ENCODE measurements at places on chromosomes 1 and 21. TPM values are rescaled to one million over a fixed set of nuclear protein-coding genes. Genes with fewer than 3 reads are reported as not detected.
A peak's percentile ranks its signal among the peaks of the same experiment; 100 is the strongest.

Gene NHLH1
- total RNA-seq = not detected

Gene EVA1B
- 44.1 TPM for total RNA-seq

Gene FCAMR
- not detected for total RNA-seq

- no peak for DNase-seq
Observed at GRCh38 chr1:62282909-62283755, 36.1 kb downstream of the KANK4 start.

- no peak for DNase-seq
Observed at GRCh38 chr21:41710823-41711160, 56.1 kb downstream of the RIPK4 start.

- no peak for DNase-seq
Observed at GRCh38 chr21:25904044-25904695, 169.4 kb downstream of the GABPA start.

DNA sequence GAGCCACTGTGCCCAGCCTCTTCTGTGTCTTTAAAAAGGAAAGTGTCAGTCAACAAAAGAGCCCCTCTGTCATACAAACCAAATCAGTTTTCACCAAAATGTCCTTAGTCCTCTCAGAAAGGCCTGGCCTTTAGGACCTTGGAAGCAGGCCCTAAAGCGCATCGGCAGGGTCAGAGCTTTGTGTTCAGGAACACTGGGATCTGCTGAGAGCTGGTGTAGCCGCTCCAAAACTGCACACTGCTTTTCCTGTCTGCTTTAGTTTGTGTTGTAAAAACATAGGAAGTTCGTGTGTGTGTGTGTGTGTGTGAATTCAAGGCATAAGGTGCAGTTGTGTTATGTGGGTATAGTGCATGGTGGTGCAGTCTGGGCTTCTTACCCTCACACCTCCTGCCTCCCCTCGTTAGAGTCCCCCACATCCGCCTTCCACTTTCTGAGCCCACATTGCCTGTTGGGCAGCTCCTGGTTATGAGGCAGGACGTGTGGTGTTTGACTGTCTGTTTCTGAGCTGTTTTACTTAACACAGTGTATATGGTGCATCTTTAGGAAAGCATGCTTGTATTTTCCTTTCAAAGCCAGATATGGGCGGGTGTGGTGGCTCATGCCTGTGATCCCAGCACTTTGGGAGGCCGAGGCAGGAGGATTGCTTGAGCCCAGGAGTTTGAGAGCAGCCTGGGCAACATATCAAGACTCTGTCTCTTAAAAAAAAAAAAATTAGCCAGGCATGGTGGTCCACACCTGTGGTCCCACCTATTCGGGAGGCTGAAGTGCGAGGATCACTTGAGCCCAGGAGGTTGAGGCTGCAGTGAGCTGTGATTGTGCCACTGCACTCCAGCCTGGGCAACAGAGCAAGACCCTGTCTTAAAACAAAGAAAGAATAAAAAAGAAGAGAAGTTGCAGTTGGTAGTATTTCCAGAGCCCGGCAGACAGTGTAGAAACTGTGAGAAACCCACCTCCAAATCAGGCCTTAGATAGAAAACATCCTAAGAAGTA is 12.4 kb downstream of the IBA57 start:
- DNase-seq = no peak

DNA sequence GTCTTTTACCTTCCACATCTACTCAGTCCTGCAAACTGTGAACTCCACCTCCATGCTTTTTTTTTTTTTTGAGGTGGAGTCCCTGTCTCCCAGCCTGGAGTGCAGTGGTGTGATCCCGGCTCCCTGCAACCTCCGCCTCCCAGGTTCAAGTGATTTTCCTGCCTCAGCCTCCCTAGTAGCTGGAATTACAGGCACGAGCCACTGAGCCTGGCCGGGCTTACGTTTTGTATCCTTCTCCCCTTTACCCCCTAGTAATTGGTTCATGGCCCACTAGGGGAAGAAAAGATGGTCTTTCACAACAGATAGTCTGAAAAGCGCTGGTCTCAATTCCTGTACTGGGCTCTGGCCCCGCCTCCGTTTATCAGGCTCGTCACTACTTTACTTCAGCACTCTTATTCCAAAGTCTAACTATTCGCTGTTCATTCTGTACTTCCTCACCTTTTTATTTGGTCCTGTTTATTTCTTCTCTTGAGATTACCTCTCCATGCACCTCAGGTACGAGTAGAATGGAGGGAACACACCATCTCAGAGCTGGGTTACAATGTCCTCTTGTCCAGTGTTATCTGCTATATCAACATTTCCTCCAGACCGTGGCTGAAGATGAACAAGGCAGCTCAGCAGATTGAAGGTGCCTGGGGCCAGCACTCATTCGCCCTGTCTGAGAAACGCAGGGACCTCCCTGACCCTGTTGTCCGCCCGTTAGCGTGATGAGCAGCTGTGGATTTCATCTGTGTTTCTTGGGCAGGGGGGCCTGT is 16.2 kb downstream of the CNST start:
- DNase-seq = no peak

- DNase-seq = peak; percentile 44
Observed at GRCh38 chr1:81803431-81804110, 2.8 kb downstream of the ADGRL2 start.

- no peak for DNase-seq
Observed at GRCh38 chr1:107975851-107976250, 10.9 kb upstream of the VAV3 start.
